Liver (tissue), 10 donors: ENCODE measurements at places on chromosomes 2 and 18. TPM values are rescaled to one million over a fixed set of nuclear protein-coding genes. Genes with fewer than 3 reads are reported as not detected.

The DNAH6 gene
- 0.47 TPM for total RNA-seq

The LINC00305 gene
- total RNA-seq = 0.84 TPM

The PELI1 gene
- total RNA-seq = 21.3 TPM

The ANKRD30BL gene
- total RNA-seq = not detected

The PROM2 gene
- total RNA-seq = 1.1 TPM

The QPCT gene
- 3.0 TPM for total RNA-seq

The ATP5F1A gene
- total RNA-seq = 374 TPM

The CXCR4 gene
- 9.0 TPM for total RNA-seq

The OTOF gene
- not detected for total RNA-seq

The SLC16A14 gene
- 0.79 TPM for total RNA-seq

The MEP1B gene
- total RNA-seq = not detected

The VWA3B gene
- total RNA-seq = not detected

The SGO2 gene
- 14.9 TPM for total RNA-seq

The ATG16L1 gene
- total RNA-seq = 18.5 TPM

The MC5R gene
- not detected for total RNA-seq

The LDLRAD4 gene
- total RNA-seq = 15.6 TPM

The MAP3K19 gene
- not detected for total RNA-seq

The CHRNG gene
- not detected for total RNA-seq

The SRD5A2 gene
- total RNA-seq = not detected

The TCF23 gene
- total RNA-seq = 0.05 TPM

The ABHD1 gene
- 0.09 TPM for total RNA-seq

The MROH2A gene
- not detected for total RNA-seq

The MYO7B gene
- 1.1 TPM for total RNA-seq
